ENCODE measurements at places on chromosomes 6 and 20. TPM values are rescaled to one million over a fixed set of nuclear protein-coding genes. Genes with fewer than 3 reads are reported as not detected.

Gene PBOV1
- total RNA-seq, result not detected

GRCh38 chr20:61454053-61454452 is 202.0 kb downstream of the CDH4 start:
- DNase-seq, result no peak

DNA sequence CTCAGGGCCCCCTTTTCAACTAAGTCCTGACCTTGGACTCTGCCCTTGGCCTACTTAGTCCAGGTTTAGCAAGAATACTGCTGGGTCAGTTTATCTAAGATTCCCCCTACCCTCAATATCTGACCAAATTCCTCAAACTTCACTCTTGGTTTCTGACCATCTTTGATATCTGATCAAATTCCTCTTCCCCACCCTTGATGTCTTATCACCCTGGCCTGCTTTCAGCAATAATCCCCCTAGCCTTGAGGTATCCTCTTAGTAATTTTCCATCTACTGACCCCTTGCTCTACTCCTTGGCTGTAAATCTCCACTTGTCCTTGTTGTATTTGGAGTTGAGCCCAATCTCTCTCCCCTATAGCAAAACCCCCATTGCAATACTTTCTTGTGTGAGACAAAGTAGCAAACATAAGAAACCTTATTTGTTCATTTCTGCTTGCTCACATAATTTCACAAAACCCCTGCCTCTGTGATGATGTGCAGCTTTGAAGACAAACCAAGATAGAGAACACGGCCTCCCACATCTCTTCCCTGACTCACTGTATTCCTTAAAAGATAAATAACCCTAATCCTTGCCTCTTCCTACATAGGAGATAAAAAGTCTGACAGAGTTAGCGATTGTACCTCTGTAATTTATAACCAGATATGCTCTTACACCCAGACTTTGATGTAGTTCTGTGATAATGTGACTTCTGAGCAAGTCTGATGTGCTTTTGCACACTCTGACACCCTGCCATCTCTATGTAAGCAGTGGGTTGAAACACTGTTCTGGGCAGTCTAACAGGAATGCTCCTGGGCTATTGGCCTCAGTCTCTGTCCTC is 13.8 kb upstream of the IYD start:
- no peak for DNase-seq

Gene CCN2
- total RNA-seq, result 8.3 TPM

- DNase-seq, result peak; percentile 91
Observed at GRCh38 chr6:110958329-110959192, at the start of gene GTF3C6. TSS of gene GTF3C6 (plus strand) at chr6:110958706. CDS start at chr6:110958770, 64 bp downstream.
